ENCODE measurements at places on chromosomes 3 and 15.

- no peak for DNase-seq
These were observed 647.1 kb downstream of the NTRK3 start for GRCh38 chr15:87609474-87609873.

- DNase-seq: no peak
These were observed 30.8 kb downstream of the LIPC start for GRCh38 chr15:58462547-58462946.

DNA sequence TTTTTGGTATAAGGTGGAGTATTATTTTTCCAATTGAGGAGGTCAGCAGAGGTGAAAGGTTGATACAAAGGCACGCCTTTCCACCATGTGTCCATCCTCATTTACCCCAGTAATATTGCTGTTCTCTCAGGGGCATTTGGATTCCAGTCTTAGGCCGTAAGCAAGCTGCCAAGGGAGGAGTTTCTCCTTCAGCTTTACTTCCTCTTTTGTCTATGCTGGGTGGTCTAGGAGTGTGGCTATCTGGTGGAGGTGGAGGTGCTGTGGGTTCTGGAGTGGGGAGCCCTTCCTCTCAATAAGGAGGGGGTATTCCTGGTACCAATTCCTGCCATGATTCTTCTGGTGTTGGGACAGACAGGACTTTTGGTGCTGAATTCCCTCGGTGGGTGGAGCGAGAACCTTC, 340.6 kb downstream of the KCNH8 start:
- DNase-seq: no peak

DNA sequence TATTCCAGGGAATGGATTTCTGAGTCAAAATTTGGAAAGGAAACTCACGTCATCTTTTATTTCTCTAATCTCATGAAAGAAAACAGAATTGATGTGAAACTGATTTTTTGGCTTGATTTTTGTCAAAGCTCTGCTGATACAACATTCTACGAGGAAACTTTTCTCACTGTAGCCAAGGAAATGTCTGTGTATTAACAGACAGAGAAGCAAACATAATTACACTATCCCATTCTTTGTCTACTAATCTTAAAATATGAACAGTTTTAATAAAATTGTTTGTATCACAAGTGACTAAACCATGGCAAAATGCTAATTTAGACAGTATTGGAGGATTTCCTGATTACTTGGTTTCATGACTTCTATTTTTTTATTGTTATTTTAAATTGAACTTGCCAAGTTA, 1437.0 kb downstream of the OTOL1 start:
- DNase-seq: no peak

GRCh38 chr3:156449710-156450574, 105.0 kb downstream of the SSR3 start:
- no peak for DNase-seq

GRCh38 chr15:94610485-94610884, 379.1 kb downstream of the MCTP2 start:
- no peak for DNase-seq

- no peak for DNase-seq
These were observed 30.3 kb upstream of the BCL6 start for GRCh38 chr3:187775549-187775948.

GRCh38 chr3:95460274-95460673, 1354.1 kb upstream of the EPHA6 start:
- DNase-seq: no peak

- DNase-seq: no peak
These were observed 117.0 kb downstream of the FOXP1 start for GRCh38 chr3:71466483-71466882.

- DNase-seq: no peak
These were observed 35.0 kb upstream of the TATDN2 start for GRCh38 chr3:10213156-10213792.

- no peak for DNase-seq
These were observed 113.5 kb upstream of the SLC7A14 start for GRCh38 chr3:170699158-170700053.

DNA sequence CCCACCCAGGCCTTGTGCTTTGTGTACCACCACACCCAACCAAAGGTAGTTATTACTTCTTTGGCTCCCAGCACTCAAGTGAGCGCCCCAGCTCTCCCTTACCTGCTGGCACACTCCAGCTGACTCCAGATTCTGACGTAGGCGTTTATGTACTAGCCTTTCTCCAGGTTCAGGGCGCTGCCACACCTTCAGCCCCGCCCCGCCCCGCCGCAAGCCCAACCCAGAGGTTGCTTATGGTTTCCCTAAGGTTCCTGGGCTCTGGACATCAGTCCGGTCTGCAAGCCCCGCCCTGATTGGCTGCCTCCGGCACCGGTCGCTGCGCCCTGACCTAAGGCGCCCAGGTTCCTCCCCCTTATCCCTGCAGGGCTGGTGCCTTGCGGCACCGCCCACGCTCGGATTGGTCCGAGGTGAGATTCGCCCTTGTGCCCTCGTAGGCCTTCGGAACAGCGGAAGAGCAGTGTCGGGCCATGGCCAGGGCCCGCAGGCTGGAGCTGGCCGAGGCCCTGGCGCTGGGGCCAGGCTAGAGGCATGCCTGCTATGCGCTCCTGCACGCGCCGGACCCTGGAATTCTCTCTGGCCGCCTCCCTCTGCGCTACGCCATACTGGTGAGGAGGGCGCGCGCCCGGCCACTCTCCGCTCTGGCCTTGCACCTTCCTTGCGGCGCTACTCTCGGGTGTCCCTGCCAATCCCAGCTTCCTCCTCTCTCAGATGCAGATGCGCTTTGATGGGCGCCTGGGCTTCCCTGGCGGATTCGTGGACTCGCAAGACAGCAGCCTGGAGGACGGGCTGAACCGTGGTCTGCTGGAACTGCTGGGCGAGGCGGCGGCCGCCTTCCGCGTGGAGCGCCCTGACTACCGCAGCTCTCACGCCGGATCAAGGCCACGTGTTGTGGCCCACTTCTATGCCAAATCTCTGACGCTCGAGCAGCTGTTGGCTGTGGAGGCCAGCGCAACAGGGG, 19.8 kb upstream of the NUDT16 start:
- peak; percentile 49 for DNase-seq

DNA sequence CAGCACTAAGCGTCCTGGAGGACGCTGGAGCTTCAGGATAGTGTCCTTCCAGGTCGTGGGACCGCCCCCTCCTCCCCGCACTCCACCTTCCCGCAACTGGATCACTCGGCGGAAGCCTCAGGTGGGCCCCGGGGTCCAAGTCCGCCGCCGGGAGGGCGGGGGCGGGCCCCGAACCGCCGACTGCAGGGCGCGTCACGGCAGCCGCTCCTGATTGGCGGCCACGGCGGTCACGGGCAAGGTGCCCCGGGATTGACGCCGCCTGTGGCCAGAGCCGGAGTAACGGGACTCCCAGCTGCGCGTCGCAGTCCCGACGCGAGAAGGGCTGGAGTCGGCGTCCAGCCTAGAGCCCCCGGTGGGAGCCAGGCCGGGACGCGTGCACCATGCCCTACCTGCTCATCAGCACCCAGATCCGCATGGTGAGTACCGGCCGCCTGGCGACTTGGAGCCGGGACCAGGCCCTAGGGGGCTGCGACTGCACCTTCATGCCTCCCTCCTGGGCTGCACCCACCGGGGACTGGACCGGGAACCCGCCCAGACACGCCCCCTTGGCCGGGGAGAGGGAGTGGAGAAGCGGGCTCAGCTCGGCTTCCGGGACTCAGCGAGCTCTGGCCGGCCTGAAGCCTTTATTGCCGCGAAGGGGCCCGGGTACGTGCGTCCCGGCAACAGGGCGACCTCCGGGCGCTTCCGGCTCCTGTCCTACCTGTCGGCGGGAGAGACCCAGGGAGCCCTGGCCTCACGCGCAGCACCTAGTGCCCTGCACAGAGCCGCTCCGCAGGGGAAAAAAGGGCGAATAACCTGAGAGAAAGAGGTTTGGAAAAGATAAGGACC, at the start of gene GCHFR:
TSS of gene GCHFR (plus strand) at position 268 of the 828 bp plus-strand sequence. CDS start at position 381, 113 bp downstream.
- peak; percentile 65 for DNase-seq

DNA sequence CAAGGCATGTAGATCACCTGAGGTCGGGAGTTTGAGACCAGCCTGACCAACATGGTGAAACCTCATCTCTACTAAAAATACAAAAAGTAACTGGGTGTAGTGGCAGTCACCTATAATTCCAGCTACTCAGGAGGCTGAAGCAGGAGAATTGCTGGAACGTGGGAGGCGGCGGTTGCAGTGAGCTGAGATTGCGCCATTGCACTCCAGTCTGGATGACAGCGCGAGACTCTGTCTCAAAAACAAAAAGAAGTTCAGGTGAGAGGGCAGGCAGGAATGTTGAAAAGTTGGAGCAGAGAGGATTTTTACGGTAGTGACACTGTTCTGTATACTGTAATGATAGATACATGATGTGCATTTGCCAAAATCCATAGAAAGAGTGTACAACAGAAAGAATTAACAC, 31.7 kb downstream of the GXYLT2 start:
- no peak for DNase-seq

GRCh38 chr15:91941871-91942658, 88.6 kb downstream of the SLCO3A1 start:
- no peak for DNase-seq

DNA sequence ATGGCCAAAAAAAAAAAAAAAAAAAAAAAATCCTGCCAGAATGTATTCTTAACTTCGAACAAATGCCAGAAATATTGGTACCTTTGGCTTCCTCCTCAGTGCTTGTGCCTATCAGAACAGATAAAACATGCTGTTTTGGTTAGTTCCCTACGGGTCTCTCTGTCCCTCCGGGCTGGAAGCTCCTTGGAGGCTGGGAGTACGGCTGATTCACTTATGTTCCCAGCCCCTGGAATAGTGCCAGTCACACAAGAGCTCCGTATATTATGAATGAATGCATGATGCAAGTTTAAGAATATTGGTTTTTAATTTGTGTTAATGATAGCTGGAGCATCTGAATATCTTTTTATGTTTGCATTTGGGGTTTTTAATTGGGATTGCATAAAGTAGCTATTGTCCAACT, 44.0 kb downstream of the NR2F2 start:
- DNase-seq: no peak

GRCh38 chr3:147421184-147421912, 12.2 kb downstream of the ZIC1 start:
- no peak for DNase-seq

- no peak for DNase-seq
These were observed 3.3 kb downstream of the STAB1 start for GRCh38 chr3:52498137-52499054.

- DNase-seq: no peak
These were observed 372.1 kb downstream of the MAGI1 start for GRCh38 chr3:65666448-65667091.

- no peak for DNase-seq
These were observed 56.7 kb upstream of the BLM start for GRCh38 chr15:90660195-90660998.

GRCh38 chr15:90062023-90062442, 40.2 kb downstream of the IDH2 start:
- DNase-seq: no peak

DNA sequence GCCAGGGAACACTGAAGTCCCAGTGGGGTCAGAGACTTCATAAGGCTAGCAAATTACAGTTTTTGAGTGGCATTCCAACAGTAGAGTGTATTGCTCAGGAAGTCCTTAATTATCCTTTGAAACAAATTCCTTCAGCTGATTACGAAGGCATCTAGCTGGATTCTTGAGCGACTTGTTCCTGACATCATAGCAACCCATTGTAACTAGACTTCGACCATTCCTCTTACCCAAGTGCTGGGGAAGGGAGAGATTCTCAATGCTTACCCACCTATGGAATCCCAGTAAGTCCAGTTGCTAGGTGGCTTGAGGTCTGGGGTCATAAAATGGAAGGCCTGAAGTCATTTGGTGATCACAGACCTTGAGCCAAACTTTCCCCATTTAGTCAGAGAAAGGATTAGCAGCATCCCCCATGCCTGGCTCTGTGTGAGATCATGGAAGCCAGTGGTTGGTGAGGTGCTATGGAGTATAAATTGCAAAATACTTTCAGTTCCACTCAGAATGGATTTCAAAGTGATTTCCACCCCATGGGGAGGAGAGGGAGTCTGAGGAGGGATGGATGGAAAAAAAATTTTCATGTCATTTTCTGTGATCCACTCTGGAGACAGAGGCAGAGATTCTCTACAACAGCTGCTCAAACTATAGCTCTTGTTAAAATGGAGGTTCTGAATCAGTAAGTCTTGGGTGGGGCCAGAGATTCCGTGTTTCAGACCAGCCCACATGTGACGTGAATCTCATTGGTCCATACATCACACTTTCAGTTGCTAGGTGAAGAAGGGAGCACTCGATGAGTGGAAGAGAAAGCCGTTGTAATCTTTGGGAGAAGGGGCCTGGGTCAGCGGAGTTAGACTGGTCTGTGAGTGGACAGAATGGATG, 45.7 kb downstream of the CD86 start:
- DNase-seq: no peak

- DNase-seq: no peak
These were observed 255.8 kb downstream of the MEIS2 start for GRCh38 chr15:36844534-36844998.

- DNase-seq: peak; percentile 39
These were observed 684 bp downstream of the SLTM start for GRCh38 chr15:58932710-58933280.

DNA sequence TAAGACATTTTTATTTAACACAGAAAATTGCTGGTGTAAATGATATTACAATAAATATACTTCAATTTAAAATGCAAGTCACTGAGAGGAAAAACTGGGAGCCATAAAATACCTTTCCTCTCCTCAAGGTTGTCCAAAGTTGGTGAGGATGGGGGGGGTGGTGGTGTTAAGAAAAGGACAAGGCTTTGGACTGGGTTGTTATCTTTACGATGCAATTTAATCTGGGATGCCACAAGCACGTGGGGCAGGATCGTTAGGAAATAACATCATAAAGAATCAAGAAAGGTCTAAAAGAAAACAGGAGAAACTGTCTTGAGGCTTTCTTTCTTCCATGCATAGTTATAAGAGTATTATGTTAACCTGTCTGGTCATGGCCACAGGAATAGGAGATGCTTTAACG, 66.9 kb downstream of the NMNAT3 start:
- no peak for DNase-seq

DNA sequence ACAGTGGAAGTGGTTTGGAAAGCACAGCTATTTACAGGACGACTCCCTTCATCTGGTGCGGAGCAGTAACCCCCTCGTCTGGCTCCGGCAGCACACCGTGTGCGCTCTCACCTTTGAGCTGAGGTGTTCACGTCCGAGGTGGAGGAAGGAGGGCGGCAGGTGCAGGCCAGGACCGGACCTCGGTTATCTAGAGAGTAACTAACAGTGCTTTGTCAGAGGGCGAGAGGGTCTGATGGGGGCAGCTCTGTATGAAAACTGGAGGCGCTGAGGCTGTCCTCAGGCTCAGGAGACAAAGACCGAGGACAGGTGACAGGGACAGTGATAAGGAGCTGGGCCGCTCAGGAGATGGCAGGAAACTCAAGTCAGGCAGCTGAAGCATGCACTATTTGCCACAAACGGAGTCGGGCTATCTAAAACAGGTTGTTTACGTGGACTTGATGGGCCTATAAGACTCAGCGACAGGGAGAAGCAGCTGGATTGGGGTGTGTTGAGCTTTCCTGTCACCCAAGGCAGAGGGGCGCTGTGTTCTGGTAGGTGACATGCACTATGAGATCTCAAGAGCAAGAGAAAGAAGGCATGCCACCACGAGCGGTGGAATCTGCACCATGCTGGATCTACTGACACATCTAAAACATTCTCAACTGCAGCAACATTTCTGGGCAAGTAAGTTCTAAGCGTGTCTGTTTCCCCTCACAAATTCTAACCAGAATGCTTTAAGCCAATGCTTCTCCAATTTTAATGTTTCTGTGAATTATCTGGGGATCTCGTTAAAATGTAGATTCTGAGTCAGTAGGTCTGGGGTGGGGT, 155.2 kb downstream of the XXYLT1 start:
- no peak for DNase-seq

Data from left kidney (tissue), 8 donors.